PC-3 (cell line): ENCODE measurements at places on chromosomes 11 and 22.
A peak's percentile ranks its signal among the peaks of the same experiment; 100 is the strongest.

DNA sequence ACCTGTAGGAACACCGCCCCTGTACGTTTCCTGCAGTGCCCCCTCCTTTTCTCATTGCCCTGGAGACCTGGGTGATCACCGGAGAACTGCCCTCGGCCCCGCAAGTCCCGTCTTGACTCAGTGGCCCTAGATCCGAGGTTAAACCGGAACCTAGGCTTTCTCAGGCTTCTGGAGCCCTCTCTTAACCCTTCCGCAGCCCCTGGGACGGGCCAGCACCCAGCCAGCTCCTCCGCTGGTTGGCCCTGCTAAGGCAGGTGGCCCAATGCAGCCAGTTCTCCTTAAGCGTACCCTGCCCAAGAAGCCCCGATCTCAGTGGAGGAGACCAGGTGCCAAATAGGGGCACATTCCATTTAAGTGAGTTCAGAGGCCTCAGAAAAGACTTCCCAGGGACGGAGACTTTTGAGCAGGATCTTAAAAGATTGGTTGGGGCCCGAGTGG, 776 bp downstream of the NLRX1 start:
- peak; percentile 72 for DNase-seq
- H3K4me1 ChIP-seq = peaks cover 22% of the 10 kb centered on the region
- peak overlapping the region; percentile 36 for H3K27ac ChIP-seq
- peak overlapping the region; percentile 80 for H3K4me3 ChIP-seq
- no peaks in the 10 kb centered on the region for H3K36me3 ChIP-seq

GRCh38 chr22:50261615-50262459, at the start of gene MAPK12:
Gene MAPK12, minus strand, starts transcription at chr22:50261683. Its CDS starts 174 bp downstream, at chr22:50261509.
- H3K36me3 ChIP-seq = no peaks in the 10 kb centered on the region
- H3K27me3 ChIP-seq = no peaks in the 10 kb centered on the region
- H3K4me3 ChIP-seq = peak within 1 kb of the TSS; percentile 79
- peaks cover 10% of the 10 kb centered on the region for H3K4me1 ChIP-seq

DNA sequence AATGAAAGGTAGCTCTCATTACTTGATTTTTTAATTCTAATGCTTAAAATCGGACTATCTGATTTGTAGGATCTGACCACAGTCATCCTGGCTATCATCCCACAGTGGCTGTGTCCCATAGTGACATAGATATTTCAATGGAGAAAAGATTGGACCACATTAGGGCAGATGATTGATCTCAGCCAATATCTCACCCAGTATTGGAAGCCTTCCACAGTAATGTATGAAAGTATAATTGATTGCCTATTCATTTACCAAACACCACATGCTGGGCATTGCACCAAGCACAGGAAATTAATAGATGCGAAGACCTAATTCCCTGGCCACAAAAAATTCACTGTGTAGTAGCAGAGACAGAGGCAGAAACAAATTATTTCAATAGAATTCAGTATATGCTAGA, 37.6 kb downstream of the FZD4 start:
- no peaks in the 10 kb centered on the region for H3K27me3 ChIP-seq
- H3K27ac ChIP-seq = 0 out of 2 replicates have a peak overlapping the region, but pooled peaks have one; percentile 5
- no peak for DNase-seq
- no peak overlapping the region for H3K4me3 ChIP-seq
- H3K4me1 ChIP-seq = peaks cover 35% of the 10 kb centered on the region
- no peaks in the 10 kb centered on the region for H3K36me3 ChIP-seq

DNA sequence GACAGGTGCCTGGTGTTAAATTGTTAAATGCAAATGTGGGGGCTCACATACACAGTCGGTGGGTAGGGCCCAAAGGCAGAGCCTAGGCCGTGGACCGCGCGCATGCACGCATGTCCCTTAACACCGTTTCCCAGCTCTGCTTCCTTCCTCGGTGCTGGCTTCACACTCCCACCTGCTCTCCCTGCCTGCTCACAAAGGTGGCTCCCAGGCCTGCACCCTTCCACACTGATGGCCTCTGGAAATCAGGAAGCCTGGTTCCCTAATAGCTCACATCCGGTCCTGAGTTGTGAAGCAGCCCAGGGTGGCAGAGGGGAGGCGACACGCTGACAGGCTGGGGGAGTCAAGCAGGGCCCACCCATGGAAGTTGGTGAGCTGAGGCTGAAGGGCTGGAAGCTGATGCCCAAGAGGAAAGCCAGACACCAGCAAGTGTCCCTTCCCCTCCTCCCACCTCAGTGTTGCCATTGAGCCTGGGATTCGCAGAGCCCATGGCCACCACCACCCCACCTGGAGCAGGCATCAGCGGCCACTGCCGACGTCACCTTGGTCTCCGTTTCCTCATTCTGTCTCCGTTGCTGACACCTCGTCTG, 13.7 kb upstream of the CTTN start:
- H3K4me1 ChIP-seq = no peaks in the 10 kb centered on the region
- H3K27me3 ChIP-seq = no peaks in the 10 kb centered on the region
- H3K4me3 ChIP-seq = no peak overlapping the region
- peaks cover 41% of the 10 kb centered on the region for H3K36me3 ChIP-seq

GRCh38 chr22:40512426-40513136, 123.9 kb downstream of the MRTFA start:
- H3K4me1 ChIP-seq = peaks cover 17% of the 10 kb centered on the region
- peak overlapping the region; percentile 42; the same call in 1 of the 2 replicates for H3K27ac ChIP-seq
- no peak overlapping the region for H3K4me3 ChIP-seq
- DNase-seq = peak; percentile 75

DNA sequence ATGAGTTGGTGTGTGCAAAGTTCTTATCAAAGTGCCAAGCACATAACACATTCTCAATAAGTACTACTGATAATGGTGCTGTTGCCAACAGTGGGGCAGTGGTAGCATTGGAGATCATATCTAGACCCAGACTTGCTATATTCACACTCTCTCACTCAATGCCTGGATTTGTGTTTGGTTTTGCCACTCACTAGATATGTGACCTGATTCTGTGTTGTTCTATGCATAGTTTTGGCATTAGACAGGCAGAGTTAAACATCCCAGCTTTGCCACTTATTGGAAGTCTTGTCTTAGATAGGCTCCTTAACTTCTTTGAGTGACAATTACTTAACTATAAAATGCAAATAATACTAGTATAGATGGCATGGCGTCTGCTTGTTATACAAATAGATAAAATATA, 642.6 kb upstream of the CCDC179 start:
- no peaks in the 10 kb centered on the region for H3K36me3 ChIP-seq
- no peaks in the 10 kb centered on the region for H3K27me3 ChIP-seq
- no peaks in the 10 kb centered on the region for H3K4me1 ChIP-seq

DNA sequence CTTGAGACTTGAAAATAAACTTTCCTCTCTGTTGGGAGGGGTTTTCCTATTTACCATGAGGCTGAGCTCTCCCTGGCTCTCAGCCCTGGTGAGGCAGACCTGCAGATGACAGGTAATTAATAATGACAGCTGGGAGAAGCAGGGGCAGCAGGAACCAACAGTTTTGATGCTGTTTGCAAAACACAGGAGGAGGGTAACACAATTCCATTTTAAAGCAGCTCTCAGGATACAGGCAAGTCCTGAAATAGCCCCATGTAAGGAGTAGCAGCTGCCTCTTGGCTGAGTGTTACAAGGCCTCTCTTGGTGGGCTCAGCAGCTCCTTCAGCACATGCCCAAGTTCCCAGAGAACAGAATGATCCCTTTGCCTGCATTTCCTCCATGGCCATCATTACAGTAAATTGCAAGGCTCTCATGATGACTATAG, 13.3 kb downstream of the PARVA start:
- H3K36me3 ChIP-seq = no peaks in the 10 kb centered on the region
- no peaks in the 10 kb centered on the region for H3K27me3 ChIP-seq
- no peak overlapping the region for H3K4me3 ChIP-seq
- H3K4me1 ChIP-seq = no peaks in the 10 kb centered on the region
- no peak overlapping the region for H3K27ac ChIP-seq
- DNase-seq = no peak

- H3K36me3 ChIP-seq = no peaks in the 10 kb centered on the region
- H3K27me3 ChIP-seq = no peaks in the 10 kb centered on the region
- H3K4me3 ChIP-seq = peak overlapping the region; percentile 30; the same call in 1 of the 2 replicates
- DNase-seq = peak; percentile 94
- H3K4me1 ChIP-seq = peaks cover 29% of the 10 kb centered on the region
These were observed 4.7 kb upstream of the ASCC2 start for GRCh38 chr22:29842740-29843139.

GRCh38 chr22:37561212-37562048, 1.1 kb downstream of the CDC42EP1 start:
- peak overlapping the region; percentile 87 for H3K4me3 ChIP-seq
- peaks cover 40% of the 10 kb centered on the region for H3K4me1 ChIP-seq
- H3K36me3 ChIP-seq = peaks cover 4% of the 10 kb centered on the region; the same call in 1 of the 2 replicates
- peak; percentile 84 for DNase-seq
- H3K27ac ChIP-seq = peak overlapping the region; percentile 75

GRCh38 chr11:105273660-105274280, 134.2 kb upstream of the CARD18 start:
- no peak for DNase-seq
- H3K4me1 ChIP-seq = no peaks in the 10 kb centered on the region
- H3K36me3 ChIP-seq = no peaks in the 10 kb centered on the region
- H3K27me3 ChIP-seq = no peaks in the 10 kb centered on the region

DNA sequence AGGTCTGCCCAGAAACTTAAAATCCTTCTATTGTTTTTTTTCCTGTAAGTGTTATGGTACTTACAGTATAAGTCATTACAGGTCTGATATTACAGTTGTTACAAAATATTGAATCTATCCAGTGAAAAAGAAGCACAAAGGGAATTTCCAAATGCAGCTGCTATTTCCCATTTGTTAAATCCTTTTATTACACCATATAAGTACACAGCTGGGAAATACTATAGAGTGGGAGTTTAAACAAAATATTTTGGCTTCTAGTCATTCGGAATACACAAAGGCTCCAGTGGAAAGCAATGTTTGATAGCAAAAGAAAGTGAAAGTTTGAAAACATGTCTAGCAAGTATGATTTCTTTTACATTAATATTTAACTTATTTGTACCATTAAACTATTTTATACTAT, 18.0 kb downstream of the SOX6 start:
- DNase-seq = no peak
- H3K27me3 ChIP-seq = no peaks in the 10 kb centered on the region
- H3K4me1 ChIP-seq = no peaks in the 10 kb centered on the region
- H3K27ac ChIP-seq = no peak overlapping the region

DNA sequence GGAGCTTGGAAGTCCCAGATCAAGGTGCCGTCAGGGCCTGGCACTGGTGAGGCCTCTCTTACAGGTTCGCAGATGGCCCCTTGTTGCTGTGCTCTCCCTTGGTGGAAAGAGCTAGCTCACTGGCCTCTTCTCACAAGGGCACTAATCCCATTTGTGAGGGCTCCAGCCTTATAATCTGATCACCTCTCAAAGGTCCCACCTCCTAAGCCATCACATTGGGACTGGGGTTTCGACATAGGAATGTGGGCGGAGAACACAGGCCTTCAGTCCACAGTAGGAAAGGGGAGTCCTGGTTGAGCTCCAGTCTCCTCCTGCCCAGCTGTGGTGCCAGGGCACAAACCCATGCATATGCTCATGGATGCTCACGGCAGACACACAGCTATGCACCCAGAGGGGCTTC, 14.0 kb upstream of the LRRC32 start:
- no peaks in the 10 kb centered on the region for H3K4me1 ChIP-seq
- H3K27ac ChIP-seq = no peak overlapping the region
- no peaks in the 10 kb centered on the region for H3K27me3 ChIP-seq
- no peak overlapping the region for H3K4me3 ChIP-seq
